ENCODE measurements at places on chromosomes 6 and 20. TPM values are rescaled to one million over a fixed set of nuclear protein-coding genes. Genes with fewer than 3 reads are reported as not detected.

The TMEM151B gene
- total RNA-seq: not detected

The SLC16A10 gene
- total RNA-seq: under 0.01 TPM

The ERVFRD-1 gene
- not detected for total RNA-seq

The SCRT2 gene
- not detected for total RNA-seq

The SIRPB1 gene
- total RNA-seq: 0.67 TPM

The FBXO5 gene
- 27.1 TPM for total RNA-seq

The KCNG1 gene
- 51.0 TPM for total RNA-seq

The PBOV1 gene
- not detected for total RNA-seq

The PCK1 gene
- total RNA-seq: not detected

The PCSK2 gene
- total RNA-seq: not detected

The KCNK16 gene
- not detected for total RNA-seq

The ISM1 gene
- 0.15 TPM for total RNA-seq

The KIAA1755 gene
- total RNA-seq: 1.5 TPM

The ZFP57 gene
- not detected for total RNA-seq

The PNLDC1 gene
- total RNA-seq: not detected

The HBS1L gene
- total RNA-seq: 64.2 TPM

The RIPPLY2 gene
- 0.74 TPM for total RNA-seq

Data from bronchus fibroblast of lung (primary cell).